Activated CD4-positive, alpha-beta T cell treated with anti-CD3 and anti-CD28 coated beads for 36 hours (primary cell): ENCODE measurements at places on chromosomes 5 and 9.

DNA sequence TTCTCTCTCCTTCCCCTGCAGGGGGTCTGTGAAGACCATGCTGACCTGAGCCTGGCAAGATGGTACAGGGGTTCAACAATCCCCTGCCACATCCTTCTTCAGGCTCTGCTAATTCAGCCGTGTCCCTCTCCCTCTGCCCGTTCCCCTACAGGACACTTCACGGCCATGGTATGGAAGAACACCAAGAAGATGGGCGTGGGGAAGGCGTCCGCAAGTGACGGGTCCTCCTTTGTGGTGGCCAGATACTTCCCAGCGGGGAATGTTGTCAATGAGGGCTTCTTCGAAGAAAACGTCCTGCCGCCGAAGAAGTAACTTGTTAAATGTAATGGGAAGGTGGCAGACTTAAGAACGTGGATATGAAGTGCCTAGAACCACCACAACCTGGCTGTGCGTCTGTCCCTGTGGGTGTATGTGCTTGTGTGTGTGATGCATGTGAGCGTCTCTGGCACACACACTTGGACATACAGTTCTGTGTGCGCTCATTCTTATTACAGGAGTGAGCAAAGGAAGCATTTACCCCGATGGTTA lies 6.9 kb upstream of the CCIN start:
- DNase-seq = no peak

DNA sequence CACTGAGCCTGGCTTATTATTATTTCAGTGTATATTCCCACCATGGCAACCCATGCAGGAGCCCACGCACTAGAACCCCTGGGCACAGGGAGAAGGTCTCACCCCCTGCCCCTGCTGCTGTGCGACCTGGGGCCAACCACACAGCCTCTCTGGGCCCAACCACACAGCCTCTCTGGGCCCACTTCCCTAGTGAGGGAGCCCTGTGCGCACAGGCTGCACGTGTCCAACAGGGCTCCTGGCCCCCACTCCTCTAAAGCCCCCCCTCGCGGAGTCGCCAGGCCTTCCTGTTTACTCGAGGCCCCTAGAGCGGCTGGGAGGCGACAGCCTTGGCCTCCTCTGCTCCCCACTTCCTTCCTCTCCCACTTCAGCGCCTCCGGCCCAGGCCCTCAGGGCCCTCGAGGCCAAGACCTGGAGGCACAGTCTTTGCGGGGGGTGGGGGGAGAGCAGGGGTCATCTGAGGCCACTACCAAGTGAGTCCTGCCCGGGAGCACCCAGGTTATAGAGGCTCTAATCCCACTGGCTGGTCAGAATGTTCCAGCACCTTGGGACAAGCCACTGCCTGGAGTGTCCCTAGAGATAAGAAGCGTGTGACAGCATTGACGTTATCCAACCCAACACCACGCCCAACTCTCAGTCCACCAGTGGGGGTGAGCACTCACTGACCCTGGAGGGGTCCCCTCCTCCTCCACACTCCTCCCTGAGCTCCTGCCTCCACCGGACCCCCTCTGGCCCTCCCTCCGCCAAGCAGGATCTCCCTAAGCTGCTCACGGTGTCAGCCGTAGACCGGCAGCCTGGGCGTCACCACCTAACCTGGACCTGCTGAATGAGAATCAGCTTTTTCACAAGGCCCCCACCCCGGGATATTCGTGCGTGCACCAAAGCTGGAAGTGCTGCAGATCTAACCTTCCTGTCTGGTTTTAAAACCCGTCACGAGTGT lies 7.9 kb upstream of the ENG start:
- peak; percentile 43 for DNase-seq

- no peak for DNase-seq
Measured at GRCh38 chr5:13408616-13409015, 535.9 kb downstream of the DNAH5 start.

- DNase-seq = peak; percentile 77
Measured at GRCh38 chr5:72818866-72819534, 2.5 kb downstream of the TNPO1 start.

- no peak for DNase-seq
Measured at GRCh38 chr5:17206021-17206420, 11.4 kb upstream of the BASP1 start.

GRCh38 chr9:105238302-105238701 lies 6.1 kb upstream of the SLC44A1 start:
- no peak for DNase-seq

- DNase-seq = no peak
Measured at GRCh38 chr5:8188874-8189565, 320.1 kb downstream of the MTRR start.

DNA sequence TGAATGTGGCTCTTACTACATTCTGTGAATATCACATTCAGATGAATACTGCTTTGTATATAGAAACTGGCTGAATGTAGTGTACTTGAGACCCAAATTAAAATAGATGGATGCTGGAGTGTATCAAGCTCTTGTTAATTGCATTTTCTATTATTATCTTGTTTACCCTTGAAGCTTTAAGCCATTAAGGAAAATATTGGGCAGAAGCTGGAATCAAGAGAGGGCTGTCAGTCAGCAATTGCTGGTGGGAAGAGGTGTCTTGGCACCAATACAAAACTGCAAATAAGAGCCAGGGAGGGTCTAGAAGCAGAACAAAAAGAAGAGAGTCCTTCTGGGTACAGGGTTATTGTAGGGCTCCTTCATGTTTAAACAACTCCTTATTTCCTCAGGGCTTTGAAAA lies 38.8 kb downstream of the MUSK start:
- no peak for DNase-seq

GRCh38 chr5:170275376-170275994 lies 22.1 kb downstream of the LCP2 start:
- peak; percentile 60 for DNase-seq

DNA sequence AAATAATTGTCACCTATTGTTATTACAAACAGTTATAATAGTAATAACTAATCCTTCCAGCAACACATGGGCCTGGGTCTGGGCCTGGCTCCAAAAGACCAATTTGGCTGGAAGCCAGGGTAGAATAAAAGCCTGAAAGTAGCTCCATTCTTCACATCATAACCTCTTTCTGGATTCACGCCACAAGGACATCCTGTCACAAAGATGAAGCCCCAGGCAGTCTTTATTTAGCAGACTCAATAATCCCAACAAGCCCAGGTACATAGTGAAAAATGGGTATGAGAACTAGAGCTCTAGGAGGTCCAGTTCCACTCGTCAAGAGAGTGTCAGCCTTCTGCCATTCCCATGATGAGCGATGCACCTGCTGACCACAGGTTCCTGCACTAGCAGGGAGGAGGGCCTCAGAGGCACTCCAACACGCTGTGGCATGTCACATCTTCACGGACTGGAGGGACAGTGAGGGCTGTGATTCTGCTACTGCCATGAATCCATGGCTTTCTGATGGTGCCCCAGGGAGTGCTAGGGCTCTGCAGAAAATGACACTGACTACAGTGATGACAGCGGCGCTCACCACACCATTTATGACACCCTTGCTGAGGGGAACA lies 124.9 kb downstream of the SPOCK1 start:
- DNase-seq = no peak

GRCh38 chr5:74966141-74967026 lies 86.0 kb downstream of the GCNT4 start:
- DNase-seq = no peak

- peak; percentile 37 for DNase-seq
Measured at GRCh38 chr9:97510797-97511654, 9.6 kb downstream of the TMOD1 start.

DNA sequence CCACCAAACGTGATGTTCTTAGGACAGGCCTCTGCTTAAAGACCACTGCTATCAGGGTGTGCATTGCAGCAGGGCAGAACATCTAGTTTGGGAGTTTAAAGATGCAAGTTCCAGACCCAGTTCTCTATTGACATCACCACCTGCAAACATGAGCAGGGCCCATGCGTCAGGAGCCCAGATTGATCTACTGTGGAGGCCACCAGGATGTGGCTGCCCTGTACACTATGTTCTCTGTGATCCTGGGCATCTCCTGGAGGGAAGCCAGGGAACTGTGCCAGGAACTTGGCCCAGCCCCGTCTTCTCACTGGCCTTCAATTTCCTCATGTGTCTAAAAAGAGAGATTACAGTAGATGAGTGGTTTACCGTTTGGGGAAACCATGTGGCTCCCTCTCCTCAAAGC lies 87.1 kb downstream of the PDE6A start:
- DNase-seq = no peak

GRCh38 chr9:128607642-128608350 lies 48.9 kb downstream of the DYNC2I2 start:
- DNase-seq = no peak

GRCh38 chr5:110338341-110339083 lies 388.0 kb downstream of the TMEM232 start:
- DNase-seq = no peak

DNA sequence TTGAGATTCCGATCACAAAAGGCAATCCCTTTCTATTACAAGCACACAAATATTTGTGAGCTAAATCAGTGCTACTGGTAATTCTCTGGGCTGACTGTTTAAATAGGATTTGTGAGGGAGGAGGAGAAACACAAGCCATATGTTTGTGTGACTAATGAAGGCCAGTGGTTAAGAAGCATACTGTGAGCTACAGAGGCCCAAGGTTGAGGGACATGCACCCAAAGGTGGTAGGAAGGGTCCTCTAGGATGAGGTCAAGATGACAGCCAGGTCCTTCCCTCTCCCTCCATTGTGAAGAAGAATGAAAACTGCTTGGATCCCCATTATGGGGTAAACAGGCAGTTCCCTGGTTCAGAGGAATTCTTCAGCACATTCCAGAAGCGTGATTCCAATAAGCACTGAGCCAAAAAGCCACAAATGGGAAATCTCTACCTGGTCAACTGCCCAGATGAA lies 83.9 kb downstream of the SPOCK1 start:
- no peak for DNase-seq

DNA sequence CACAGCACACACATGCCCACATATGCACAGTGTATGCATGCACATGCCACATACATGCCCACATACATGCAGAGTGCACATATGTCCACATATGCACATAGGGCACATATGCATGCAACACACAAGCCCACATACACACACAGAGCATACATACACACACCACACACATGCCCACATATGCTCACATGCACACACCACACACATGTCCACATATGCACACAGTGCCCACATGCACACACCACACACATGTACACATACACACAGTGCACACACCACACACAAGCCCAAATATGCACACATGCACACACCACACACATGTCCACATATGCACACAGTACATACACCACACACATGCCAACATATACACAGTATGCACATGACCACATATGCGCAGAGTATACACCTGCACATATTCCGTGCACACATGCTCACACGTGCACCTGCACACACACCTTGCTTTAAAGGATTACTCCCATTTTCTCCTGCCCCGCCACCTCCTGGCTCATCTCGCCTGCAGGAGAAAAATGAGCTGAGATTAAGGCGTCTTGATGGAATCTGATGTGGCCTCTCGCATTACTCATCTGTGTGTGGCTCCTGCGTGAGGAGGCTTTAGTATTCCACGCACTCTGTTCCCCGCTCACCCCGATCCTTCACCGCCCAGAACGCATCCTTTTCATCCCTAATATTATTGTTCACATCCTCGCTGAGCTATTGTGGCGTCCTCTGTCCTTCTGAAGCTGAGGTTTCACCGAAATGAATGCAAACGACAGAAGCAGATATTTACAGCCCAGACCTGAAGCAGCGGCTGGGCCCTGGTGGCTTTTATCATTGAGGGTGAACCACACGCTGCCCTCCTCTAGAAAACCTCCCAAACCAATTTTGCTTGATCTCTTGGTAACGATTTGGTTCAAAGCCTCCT lies 182.7 kb downstream of the OLFM1 start:
- DNase-seq = no peak

GRCh38 chr9:16864649-16865434 lies 5.6 kb downstream of the BNC2 start:
- DNase-seq = no peak

DNA sequence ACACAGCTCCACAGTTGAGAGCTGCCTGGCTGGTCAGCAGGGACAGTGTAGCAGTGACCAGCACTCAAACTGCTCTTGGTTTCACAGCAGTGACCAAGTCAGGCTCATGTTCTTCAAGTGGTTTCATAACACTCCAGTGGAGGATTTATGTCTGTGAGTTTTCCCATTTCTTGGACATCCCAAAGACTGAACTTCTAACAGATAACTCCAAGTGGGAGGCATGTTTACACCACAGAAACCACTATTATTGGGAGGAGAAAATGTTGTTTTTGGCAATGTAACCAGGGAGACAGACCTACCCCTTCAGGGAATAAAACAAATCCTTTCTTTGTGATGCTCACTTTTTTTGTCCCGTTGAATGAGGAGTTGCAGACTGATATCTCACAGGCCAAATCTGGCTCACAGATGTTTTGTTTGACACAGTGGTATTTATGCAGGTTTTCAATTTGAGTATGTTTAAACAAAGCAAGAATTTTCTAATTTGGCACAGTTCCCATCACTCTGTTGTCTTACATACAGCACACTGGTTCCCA lies 141.5 kb downstream of the RMI1 start:
- no peak for DNase-seq

- DNase-seq = no peak
Measured at GRCh38 chr9:9949978-9950377, 662.8 kb downstream of the PTPRD start.

DNA sequence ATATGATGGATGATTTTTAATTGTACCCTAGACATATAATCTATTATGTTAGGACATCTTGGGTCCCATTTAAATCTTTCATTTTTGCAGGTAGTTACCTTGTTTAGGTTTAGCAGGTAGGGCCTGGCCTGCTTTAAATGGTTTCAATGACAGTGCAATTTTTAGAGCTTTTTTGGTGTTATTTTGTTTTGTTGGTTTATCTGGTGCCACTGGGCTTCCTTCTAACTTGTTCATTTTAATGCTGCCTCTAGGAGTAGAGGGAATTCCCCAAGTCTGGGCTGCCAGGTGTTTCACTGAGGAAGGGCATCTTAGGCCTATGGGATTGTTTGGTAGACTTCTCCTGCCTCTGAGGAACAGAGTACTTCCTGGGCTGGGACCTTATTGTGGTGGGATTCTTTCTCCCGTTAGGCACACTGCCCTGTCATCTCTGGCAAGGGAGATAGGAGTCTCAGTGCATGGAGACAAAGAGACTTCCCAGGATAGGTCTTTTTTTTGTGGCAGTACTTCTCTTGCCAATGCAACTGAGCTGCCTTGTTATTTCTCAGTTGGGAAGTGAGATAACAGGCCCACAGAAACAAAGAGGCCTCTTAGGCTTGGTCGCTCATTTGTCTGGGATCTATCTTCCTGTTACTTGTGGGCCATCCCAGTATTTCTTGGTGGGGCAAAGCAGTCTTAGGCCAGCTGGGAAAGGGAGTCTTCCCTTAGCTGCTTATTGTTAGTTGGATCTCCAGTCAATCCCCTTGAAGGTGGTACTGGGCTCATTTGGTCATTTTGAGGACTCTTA lies 282.9 kb downstream of the FER start:
- no peak for DNase-seq
